Urothelium cell line (cell line): ENCODE measurements at places on chromosomes 3 and 15.
A peak's percentile ranks its signal among the peaks of the same experiment; 100 is the strongest.

- no peak for DNase-seq
These were observed 79.8 kb upstream of the SOX2 start for GRCh38 chr3:181631901-181632300.

- DNase-seq: peak; percentile 17
These were observed 30.4 kb downstream of the ATG3 start for GRCh38 chr3:112531358-112531781.

DNA sequence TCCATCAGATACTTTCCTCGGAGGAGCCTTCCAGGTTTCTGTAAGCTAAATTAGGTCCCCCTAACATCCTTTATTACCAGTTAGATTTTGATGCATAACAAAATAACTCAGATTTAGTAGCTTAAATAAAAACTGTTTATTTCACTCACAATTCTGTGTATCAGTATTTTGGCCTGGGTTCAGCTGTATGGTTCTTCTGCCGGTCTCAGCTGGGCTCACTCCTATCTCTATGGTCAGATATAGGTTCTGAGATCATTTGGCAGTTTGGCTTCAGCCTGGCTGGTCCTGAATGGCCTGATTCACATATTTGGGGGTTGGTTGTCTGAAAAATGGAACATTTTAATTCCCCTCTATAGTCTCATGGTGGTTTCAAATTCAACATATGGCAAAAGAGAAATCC lies 1125.3 kb downstream of the TBL1XR1 start:
- no peak for DNase-seq

GRCh38 chr3:56806407-56806806 lies 4.7 kb upstream of the ARHGEF3 start:
- DNase-seq: no peak

DNA sequence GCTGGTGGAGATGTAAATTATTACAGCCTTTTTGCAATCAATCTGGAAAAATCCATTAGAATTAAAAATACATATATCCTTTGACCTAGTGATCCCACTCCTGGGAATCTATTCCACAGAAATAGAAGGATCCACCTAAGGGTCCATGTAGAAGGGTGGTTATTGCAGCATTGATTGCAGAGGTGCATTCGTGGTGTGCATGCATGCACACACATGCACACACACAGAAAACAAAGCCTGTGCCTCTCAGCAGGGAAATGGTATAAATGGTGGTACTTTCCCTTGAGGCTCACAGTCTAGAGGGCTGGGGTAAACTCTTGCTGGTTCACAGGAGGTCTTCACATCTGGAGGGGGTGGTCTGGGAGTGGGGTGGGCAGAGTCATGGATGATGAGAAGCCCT lies 19.4 kb upstream of the ADPGK start:
- no peak for DNase-seq

- no peak for DNase-seq
These were observed 100.3 kb downstream of the LIPC start for GRCh38 chr15:58532126-58532525.

- no peak for DNase-seq
These were observed 82.2 kb downstream of the SSR3 start for GRCh38 chr3:156472684-156473083.

- no peak for DNase-seq
These were observed 3.9 kb upstream of the NFKBIZ start for GRCh38 chr3:101845425-101845824.

- DNase-seq: peak; percentile 6
These were observed 125.4 kb downstream of the VGLL3 start for GRCh38 chr3:86865506-86865905.

DNA sequence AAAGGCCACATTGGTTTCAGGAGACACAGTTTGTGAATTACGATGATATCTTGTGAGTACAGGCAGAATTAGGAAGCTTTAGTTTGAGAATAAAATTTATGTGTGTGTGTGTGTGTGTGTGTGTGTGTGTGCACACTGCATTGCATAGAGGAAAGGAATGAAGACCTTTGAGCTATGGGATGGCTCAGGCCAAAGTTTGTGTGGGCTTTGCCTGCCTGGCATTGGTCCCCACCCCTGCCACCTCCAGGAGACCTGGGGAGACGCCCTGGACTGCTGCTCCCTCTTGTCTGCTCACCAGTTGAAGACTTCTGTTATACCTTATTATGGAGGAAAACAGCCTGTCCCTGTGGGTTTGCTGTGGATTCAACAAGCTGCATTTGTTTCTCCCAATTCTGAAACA lies 37.2 kb downstream of the TIGIT start:
- DNase-seq: no peak

DNA sequence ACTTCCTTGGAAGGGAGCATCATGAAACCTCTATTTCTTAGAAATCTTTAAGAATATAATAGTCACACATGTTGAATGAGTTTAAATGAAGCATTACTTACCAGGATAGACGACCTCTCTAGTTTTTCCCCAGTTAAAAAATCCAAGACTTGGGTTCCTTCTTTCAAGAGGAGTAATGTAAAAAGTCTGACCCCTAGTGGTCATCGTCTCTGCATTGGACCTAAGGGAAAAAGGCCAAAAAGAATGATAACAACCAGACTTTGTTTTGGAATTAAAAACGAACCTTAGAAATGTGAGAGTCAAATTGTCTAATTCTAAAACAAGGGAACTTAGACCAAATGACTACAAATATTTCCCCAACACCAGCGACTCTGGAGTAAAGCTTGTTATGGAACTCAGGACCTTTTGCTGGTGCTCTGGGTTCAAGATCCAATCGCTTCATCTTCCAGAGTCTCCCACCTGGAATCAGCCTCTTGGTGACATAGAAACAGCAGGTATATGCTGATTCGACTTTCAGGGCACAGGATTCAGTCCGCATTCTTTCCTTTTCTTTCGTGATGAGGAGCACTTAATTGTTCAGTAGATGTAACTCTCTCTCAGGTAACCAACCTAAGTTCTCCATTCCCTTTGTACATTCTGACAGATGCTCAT lies 214.8 kb upstream of the TPRG1 start:
- peak; percentile 35 for DNase-seq

GRCh38 chr15:63701365-63701764 lies 104.2 kb downstream of the FBXL22 start:
- no peak for DNase-seq
